Eye (tissue), 1 donor: ENCODE measurements at places on chromosomes 7 and 10.

GRCh38 chr10:13953371-13953770 lies 366.6 kb downstream of the PRPF18 start:
- no peak for DNase-seq

- DNase-seq: no peak
Observed at GRCh38 chr7:2431260-2431867, 28.0 kb downstream of the CHST12 start.

DNA sequence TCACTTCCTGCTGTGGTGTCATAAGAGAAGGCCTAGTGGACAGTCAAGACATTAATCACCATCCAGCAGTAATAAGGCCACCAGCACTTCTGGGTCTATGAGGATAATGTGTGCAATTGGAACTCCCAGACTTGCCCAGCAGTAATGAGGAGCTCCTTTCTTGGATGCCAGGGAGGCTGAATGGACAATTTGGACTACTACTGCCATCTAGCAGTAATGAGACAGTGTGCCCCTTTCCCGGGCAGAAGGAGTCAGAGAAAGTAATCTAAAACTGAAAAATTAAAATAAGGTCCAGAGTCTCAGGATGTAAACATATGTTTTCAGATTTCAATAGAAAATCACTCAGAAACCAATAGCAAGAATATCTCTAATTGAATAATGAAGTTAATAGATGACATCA lies 400.4 kb downstream of the CDC14C start:
- DNase-seq: no peak

GRCh38 chr7:102830197-102830596 lies 81.4 kb downstream of the FAM185A start:
- DNase-seq: peak; percentile 37

DNA sequence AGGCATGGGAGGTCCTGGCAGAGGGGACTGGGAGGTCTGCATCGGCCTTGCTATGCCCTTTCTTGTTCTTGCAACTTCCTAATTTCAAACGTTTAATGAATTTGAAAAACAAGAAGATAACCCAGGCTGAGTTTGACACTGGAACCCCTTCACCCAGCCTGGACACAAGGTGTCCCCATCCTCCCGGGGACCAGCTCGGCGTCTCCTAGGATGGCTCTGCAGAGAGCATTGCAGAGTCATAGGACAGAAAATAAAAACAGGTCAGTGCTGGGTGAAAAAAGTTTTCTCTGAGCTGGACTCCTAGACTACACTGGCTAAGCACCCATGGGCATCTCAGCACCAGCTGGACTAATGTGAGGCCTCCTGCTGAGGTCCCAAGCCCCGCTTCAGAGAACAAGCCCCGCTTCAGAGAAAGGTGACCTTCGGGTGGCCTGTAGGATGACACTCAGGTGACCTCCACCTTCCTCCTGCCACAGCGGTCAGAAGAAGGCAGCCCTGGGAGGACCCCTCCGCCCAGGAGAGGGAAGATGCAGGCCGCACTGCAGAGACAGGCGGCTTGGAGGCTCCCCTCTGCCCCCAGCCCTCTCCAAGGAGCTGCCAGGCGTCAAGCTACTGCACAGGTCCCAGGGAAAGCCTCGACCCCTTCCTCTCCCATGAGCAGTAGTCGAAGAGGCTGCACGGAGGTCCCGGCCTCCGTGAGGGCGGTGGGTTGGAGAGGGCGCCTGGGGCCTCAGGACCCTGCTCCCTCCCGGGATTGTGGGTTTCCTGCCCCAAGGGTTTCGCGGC lies 9.3 kb upstream of the UNCX start:
- DNase-seq: peak; percentile 60

DNA sequence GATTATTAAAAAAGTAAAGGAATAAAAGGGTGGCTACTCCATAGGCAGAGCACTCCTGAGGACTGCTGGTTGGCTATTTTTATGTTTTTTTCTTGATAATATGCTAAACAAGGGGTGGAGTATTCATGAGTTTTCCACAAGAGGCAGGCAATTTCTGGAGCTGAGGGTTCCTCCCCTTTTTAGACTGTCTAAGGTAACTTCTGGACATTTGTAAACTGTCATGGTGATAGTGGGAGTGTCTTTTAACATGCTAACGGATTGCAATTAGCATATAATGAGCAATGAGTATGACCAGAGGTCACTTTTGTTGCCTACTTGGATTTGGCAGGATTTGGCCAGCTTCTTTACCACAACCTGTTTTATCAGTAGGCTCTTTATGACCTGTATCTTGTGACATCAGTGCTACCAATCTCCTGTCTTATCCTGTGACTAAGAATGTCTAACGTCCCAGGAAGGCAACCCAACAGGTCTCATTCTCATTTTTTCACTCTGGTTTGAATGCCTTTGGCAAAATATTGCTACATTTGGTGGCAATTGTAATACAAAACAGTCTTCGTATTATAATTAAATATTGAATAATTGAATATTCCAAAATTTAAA lies 587.8 kb upstream of the POM121L12 start:
- DNase-seq: no peak

- DNase-seq: no peak
Observed at GRCh38 chr7:41054960-41055661, 647.8 kb downstream of the INHBA start.

GRCh38 chr10:68359189-68359588 lies 26.5 kb upstream of the PBLD start:
- DNase-seq: no peak

DNA sequence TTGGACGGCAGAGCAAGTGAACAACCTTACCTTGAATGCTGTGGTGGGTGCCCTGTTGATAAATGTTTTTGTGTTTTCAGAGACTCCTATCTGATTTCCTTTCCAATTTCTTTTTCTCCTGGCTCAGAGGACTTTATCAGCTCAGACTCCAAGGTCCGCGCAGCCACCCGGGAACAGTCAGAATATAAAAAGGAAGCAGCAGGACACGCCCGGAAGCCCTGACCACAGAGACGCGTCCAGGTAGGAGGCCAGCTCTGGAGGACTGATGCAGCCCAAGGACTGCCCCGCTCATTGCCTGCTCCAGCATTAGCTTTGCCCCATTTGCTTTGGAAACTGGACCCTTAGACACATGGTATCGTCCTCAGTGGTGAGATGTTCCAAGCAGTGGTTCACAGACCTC lies 61.3 kb downstream of the TACC2 start:
- DNase-seq: no peak

- DNase-seq: no peak
Observed at GRCh38 chr10:36236931-36237330, 594.8 kb upstream of the FZD8 start.

DNA sequence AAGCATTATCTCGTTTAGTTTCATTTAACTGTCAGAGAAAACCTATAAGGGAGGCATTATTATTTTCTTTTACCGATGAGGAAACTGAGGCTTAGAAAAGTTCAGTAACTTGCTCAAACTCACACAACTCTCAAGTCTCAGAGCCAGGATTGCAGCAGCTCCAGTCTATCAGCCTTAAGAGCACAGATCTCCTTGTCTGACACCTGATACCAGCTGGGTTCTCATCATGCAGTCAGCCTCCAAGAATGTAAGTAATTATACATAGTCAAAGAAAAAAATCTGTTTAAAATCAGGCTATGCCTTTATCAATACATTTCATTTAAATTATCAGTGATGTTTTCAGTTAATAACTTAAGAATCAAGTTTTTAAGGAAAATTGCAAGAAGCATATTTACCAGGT lies 236.6 kb upstream of the TCF7L2 start:
- no peak for DNase-seq

GRCh38 chr7:131525820-131526219 lies 30.6 kb downstream of the PODXL start:
- no peak for DNase-seq

DNA sequence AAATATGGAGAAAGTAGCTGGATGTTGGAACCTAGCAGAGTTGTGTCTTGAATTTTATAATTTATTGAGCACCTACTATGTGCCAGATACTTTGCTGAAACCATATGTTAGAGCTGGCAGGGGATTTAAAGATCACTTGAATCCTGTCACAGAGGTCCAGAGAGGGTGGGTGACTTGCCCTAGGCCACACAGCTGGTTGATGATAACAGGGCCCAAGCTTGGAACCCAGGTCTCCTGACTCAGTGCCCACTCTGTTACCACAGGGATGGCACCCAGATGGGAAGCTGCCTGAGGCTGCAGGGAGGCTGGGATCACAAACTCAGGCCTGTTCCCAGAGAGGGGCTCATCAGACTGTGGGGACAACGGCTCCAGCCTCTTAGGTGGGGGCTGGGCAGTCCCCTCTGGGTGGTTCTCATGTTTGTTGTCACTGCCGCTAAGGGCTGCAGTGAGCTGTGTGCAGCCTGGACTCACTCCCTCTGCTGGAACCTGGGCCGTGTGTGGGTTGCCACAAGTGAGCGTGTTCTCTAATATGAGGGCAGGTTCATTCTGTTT lies 18.6 kb downstream of the GOLGA7B start:
- no peak for DNase-seq

DNA sequence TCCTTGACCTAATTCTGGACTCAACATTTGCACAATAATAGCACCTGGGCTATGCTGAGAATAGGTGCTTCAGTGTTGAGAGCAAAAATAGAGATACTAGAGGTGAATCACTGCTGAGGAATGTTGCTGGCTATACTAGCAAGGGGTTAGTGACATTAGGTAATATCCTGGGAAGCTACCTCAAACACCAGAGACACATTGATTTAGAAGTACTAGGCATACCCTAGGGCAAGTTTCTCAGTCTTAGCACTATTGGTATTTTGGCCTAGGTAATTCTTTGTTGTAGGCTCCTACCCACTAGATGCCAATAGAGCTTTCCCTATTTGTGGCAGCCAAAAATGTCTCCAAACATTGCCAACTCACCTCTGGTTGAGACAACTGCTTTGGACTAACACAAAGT lies 484.0 kb upstream of the MBL2 start:
- no peak for DNase-seq

GRCh38 chr10:13706604-13707003 lies 119.8 kb downstream of the PRPF18 start:
- no peak for DNase-seq

DNA sequence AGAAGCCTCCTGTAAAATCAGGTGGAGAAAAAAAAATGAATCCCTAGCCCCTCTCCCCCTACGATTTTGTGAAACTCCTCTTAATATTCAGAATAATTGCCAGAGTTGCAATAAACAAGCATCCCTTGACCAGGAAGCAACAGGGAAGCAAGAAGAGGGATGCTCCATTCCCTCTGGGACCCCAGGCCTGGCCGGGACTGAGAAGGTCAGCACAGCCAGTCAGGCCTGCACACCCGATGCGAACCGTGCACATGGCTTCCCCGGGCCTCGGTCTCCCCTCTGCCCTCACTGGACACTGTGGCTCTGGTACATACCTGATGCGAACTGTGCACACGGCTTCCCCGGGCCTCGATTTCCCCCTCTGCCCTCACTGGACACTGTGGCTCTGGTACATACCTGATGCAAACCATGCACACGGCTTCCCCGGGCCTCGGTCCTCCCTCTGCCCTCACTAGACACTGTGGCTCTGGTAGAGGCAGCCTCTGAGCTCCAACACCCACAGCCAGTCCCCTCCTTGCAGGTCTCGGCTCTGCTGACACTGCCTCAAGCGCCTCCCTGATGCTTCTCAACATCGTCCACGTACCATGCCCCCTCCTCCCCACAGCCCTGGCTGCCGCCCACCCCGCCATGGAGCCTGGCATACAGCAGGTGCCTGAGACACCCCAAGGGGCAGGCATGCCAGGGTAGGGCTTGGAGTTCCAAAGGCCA lies 138.6 kb downstream of the DIP2C start:
- DNase-seq: no peak

GRCh38 chr10:136465-136762 lies 1.2 kb downstream of the ZMYND11 start:
- no peak for DNase-seq

DNA sequence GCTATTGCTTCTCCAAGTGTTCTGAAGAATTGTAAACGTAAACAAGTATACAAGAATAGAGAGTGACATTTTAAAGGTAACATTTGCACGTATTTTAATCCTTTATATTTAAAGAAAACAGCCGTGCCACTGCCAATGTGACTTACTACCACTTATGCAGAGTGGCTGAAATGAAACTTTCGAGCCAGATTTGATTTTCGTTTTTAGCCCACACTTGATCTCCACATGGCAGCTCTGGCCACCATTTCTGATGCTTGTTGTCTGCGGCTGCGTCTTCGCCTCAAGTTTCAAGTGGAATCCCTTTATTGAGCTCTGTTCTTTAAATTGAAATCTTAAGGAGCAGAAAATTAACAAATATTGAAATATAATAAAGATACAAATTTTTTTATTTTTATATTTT lies 70.0 kb downstream of the ELAPOR2 start:
- DNase-seq: no peak

DNA sequence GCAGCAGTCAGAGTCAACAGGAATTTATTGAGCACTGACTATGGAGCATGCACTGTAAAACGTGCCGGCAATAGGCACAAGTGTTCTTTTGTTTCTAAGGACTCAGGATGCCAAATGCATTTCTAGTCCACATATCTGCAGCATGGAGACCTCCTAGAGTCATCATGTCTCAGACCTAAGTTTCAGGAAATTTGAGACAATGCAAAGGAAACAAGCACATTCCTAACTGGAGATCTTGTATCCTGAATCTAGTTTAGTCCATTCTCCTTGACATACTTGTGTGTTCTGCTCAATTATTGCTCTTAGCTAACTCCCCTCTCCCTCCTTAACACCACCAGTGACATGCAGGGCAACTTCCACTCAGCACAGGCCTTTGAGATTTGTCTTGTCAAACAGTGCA lies 173.2 kb downstream of the ZNF438 start:
- no peak for DNase-seq

DNA sequence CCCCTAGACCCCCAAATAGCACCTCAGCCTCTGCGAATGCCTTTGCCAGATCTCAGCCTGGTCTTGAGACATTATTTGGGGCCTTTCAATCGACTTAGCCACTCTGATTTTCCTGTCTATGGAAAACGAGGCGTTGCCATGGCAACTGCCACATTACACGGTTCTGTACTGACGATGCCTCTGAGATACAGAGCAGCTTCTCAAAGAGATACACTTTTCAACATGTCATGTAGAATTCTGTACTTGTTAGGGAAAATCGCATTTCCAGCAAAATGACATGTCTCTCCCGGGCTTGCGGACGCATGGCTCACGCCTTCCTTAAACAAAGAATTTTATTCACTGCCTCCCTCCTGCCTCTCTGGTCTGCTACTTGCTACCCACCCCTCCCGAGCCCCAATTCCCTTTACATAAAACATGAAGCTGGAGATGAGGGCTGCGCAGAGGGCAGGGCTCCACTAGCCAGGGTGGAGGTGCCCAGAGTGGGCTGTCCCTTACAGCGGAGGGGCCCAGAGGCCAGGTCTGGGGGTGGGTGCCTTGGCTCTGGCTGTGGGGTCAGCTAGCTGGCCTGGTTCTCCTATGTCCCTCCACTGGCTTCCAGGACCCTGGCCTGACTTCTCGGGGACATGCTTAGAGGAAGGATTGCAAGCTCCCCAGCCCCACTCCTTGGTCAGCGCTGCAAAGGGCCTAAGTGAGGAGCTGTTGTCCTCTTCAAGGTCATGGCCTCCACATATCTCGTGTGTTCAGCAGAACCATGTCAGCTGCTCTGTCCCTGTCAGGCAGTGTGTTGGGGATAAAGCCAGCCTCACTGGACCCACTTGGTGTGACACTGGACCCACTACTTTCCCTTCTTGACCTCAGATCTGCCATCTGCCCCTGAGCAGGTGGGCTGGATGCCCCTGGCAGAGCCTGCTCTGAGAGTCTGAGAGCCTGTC lies 342.5 kb downstream of the RPS24 start:
- DNase-seq: peak; percentile 84
